ENCODE measurements at places on chromosomes 2 and 18.

DNA sequence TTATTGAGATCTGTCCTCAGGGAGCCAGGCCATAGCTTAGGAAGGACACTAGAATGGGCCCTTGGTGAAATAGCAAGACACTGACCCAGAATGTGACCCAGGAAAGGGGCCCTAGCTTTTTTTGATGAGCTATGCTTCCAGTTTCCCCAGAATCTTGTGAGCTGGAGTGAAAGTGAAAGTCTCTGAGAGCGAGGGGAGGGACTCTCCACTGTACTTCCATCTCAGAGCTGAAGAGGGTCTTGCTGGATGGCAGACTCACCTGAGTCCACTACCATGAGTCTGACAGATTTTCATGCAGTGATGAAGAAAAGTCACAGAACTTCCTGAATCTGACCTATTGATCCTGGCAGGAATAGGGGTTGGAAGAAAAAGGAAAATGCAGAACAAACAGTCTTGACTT lies 3.1 kb downstream of the ARHGAP25 start:
- DNase-seq = no peak

DNA sequence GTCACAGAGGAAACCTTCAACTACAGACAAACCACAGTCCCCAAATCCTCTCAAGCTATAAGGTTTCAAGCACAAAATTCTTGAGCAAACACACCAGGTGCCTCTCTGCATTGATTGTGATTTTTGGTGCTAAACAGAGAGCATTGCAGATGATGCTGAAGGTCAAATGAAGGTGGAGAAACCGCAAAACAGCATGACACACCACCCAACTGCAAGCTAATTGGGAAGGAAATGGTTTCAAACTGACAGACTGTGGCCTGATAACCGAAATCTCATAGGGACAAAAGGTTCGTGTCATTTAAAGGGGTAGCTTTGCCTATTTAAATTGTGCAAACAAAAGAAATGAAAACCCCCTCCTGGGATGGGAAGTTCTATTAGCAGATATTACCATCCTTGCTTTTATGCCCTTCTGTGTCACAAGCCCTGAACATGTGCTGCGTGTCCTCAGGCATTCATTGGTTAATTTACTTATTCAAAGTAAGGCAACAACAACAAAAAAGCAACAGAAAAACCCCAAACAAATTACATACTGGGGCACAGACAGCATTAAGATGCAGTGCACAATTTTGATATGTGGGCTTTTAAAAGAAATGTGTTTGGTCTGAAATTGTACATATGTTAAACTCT lies 154.9 kb downstream of the AQP4 start:
- no peak for DNase-seq

DNA sequence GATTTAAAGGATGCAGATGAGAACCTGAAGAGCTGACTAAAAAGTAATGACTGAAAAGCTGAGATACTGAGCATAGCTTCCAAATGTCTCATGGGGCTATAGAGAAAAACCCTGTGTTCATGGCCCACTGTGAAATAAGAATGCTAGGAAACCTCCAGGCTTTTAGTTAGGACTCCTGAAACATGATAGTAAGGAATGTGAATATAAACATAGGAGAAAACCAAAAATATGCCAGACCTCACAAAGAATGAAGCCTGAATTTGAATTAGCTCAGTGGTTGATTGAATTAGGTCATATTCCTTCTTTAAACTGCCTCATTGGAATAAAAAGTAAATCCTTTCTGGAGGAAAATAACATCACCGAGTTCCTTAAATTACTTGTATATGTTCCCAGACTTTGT lies 194.5 kb upstream of the NXPH2 start:
- no peak for DNase-seq

DNA sequence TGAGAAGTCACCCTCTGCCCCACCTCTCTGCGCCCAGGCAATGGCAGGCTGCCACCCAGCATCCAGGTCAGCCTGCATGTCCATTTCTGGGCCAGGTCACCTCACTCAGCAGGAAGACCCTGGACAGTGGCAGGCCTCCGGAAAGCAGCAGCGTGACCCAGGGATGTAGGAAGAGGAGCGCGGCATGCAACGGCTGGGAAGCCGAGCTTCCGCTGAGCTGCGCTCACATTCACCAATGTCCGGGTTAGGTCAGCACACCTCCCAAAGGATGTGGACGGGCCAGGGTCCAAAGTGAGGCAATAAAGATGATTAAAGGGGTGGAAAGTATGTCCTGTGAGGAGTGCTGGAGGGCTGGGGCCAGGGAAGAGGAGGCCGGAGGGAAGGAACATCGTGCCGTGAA lies 174.5 kb downstream of the CTIF start:
- DNase-seq = no peak

DNA sequence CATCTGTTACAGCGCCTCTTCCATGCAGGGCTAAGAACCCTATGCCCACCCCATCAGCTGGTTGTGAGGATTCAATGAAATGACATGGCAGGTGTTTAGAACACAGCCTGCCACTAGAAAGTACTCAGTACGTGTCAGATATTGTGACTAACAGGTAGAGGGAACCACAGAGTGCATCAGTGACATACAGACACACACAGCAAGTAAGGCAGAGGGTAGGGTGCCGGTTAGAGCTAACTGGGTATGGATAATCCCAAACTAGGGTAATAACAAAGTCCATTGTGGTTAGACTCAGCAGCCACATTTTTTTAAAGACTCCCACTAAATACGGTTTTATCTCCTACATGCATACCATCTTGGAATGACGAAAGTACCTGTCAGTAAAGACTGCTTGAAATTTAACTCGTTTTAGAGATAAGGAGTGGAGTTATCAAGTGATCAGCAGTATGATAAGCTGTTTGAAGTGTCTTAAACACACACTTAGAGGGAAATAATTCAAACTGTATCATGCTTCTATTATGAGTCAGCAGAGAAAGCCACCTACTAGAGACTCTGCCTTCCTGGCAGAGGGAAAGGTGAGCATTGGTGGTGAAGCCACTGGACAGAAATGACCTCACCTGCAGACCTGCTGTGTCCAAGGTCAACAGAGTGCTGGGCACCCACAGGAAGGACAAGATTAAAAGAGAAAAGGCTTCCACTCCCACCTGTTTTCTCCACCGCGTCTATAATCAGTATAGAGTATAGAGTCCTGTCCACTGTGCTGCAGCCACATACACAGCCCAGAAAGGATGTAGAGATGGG lies 20.6 kb downstream of the MPPE1 start:
- DNase-seq = no peak

- no peak for DNase-seq
These were observed 807.8 kb downstream of the TRIB2 start for GRCh38 chr2:13524492-13524891.

GRCh38 chr2:161233858-161234431 lies 73.7 kb downstream of the TANK start:
- DNase-seq = no peak

- DNase-seq = no peak
These were observed 86.2 kb downstream of the RRM2 start for GRCh38 chr2:10208736-10209135.

DNA sequence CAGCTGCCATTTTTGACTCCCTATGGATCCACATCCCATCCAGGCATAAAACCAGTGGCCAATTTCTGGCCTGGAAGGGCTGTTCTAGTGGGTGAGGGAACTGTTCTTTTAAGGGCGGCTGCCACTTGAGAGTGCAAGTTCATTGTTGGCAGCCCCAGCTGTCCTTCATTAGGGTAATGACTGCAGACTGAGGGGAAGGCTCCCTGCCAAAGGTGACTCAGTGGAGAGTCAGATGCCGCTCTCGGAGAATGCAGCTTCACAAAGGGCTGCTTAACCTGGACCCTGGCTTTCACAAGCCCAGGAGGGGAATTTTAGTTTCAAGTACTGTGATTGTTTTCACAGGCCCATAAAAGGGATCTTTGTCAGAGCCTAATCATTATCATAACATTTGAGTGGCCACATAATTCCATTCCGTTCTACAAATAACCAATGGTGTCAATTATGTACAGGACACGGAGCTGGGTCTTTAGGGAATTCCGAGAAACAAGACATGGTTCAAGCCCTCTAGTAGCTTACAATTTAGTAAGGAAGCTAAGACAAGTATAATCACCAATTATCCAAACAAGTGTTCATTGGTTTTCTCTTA lies 235.7 kb downstream of the CDCA7 start:
- peak; percentile 89 for DNase-seq

DNA sequence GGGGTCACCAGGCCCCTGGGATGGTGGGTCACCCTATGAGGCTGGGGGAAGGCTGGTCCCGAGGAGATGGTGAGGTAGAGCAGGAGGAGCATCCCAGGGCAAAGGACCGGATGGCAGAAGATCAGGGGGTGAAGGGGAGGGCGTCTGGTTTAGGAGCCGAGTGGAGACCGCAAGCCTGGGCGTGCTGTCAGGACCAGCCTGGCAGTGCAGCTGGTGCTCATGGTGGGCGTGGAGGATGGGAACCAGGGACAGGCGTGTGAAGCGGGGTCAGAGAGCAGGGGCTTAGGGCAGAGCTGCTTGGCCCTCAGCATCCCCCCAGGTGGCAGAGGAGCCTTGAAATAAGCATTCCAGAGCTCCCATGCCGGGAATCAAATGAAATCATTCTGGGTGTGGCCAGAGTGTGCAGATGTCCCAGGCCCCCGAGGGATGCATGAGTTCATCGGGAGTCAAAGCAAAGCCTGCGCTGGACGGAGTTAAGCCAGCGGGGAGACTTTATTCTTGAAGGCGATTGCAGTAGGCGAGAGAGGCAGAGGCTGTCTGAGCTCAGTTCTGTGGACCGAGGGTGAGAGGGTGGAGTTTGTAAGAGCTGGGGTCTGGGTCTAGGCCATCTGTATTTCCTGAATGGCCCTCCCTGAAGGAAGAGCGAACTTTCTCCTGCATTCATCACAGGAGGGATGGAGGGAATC lies 33.1 kb upstream of the MBP start:
- no peak for DNase-seq

DNA sequence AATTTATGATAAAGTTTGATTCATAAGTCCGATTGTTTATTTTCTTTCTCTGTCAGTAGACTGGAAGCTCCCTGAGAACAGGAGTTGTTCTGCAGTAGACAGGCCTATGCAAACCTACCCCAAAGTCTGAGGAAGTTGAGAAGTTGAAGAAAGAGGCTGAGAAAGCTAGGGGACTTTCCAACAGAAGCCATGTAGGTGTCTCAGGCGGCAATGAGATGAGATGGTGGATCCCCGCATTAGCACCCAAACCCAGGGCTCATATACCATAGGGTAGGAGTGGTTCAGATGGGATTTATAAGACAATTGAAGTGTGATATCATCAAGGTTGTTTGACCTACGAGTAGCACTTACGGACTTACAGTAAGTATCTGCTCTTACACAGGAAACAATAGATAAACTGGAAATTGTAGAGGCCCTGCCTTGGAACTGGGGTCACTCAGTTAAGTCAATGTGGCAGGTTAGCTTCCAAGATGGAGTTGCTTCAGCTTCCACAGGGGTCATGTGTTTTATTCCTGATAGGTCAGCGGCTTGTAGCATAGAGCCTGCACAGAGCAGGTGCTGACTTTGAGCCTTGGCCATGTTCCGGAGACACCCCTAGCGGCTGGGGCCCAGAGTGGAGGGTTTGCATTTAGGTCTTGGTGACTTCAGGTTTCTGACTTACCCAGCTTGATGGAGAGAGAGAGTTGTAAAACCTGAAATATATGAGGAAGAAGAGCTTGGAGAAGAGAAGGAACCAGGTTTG lies 2.3 kb upstream of the PSD4 start:
- no peak for DNase-seq

GRCh38 chr2:47339745-47340541 lies 63.0 kb upstream of the MSH2 start:
- DNase-seq = no peak

GRCh38 chr18:63099848-63100629 lies 219.5 kb downstream of the BCL2 start:
- DNase-seq = no peak

DNA sequence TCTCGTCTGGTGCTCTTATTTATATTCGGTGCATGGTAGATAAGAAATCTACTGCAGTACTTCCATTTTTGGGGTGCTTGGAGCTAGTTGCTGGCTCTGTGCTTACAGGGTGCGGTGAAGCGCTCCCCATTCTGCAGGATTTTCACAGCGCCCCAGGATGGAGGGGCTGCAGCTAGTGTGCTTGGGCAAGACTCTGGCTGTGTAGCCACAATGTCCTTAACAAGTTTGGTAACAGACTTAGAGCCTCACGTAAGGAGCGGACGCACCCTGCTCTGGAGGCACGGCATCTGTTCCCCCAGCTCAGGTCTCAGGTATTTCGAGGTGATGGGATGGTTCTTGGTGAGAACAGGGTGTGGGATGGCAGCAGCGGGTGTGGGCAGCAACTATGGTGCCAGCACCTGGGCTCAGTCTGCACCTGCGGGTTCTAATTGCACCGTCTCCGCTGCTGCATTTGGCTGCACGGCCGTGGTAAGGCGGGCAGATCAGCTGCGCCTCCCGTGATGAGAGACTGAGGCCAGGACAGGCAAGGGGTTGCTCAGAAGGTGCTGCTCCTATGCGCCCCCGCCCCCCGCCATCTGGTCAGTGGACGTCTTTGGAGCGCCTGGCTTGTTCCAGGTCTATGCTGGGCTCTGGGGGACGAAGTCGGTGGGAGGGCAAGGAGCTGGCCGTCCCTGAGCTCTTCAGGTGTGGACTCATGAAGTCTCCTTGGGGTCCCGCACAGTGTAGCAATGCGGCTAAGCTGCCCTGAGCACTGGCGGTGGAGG lies 20.1 kb upstream of the ALLC start:
- DNase-seq = no peak

- no peak for DNase-seq
These were observed 33.8 kb upstream of the STK17B start for GRCh38 chr2:196205011-196205766.

DNA sequence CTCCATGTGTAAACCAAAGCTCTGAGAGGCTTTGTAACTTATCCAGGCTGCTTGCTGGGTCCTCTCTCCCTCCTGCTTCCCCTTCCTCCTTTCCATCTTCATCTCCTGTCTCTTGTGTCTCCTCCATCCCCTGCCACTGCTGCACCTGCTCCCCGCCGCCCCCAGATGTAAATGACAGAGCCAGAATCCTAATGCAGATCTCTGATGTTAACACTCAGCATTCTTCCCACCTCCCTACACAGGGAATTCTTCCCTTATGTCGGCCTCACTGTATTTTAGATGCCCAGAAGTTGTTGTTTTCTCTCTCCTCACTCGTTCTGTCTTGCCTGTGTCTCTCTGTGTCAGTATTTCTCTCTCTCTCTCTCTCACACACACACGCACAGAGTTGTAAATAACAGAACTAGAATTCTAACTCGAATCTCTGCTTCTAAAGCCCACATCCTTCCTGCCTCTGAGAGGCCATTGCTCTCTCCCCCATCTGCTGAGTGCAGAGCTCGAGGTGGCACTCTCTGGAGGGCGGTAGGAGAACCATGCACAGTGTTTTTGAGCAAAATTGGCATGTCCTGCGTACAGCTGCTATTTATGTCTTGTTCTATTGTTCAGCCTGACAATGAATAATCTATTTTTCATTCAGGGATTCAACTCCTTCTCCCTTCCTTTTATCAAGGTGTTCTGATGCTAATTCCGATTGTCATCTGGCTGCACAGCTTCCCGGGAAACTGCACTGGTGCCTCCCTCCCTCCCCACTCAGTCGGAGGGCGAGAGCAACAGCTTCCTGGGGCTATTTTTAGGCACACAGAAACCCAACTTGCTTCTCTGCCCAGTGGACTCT lies 219.9 kb downstream of the SH3RF3 start:
- no peak for DNase-seq

GRCh38 chr2:221485503-221485870 lies 86.6 kb downstream of the EPHA4 start:
- no peak for DNase-seq

GRCh38 chr18:76353500-76353899 lies 141.5 kb downstream of the ZNF516 start:
- no peak for DNase-seq

All from NCI-H1436 (cell line).